HTR-8/SVneo (cell line): ENCODE measurements at places on chromosomes 7 and 10.
A peak's percentile ranks its signal among the peaks of the same experiment; 100 is the strongest.

GRCh38 chr7:151611878-151612277 lies 92.2 kb upstream of the RHEB start:
- no peak for DNase-seq

GRCh38 chr10:70673043-70673928 lies 980 bp downstream of the ADAMTS14 start:
- DNase-seq, result peak; percentile 84

- no peak for DNase-seq
These were observed 498.6 kb downstream of the GALNT17 start for GRCh38 chr7:71630516-71630915.

- DNase-seq, result no peak
These were observed 82.9 kb downstream of the KLF6 start for GRCh38 chr10:3702056-3702546.

GRCh38 chr10:65273115-65273514 lies 1652.7 kb upstream of the LRRTM3 start:
- DNase-seq, result no peak

- peak; percentile 18 for DNase-seq
These were observed 6.2 kb downstream of the VWA2 start for GRCh38 chr10:114245121-114245791.

DNA sequence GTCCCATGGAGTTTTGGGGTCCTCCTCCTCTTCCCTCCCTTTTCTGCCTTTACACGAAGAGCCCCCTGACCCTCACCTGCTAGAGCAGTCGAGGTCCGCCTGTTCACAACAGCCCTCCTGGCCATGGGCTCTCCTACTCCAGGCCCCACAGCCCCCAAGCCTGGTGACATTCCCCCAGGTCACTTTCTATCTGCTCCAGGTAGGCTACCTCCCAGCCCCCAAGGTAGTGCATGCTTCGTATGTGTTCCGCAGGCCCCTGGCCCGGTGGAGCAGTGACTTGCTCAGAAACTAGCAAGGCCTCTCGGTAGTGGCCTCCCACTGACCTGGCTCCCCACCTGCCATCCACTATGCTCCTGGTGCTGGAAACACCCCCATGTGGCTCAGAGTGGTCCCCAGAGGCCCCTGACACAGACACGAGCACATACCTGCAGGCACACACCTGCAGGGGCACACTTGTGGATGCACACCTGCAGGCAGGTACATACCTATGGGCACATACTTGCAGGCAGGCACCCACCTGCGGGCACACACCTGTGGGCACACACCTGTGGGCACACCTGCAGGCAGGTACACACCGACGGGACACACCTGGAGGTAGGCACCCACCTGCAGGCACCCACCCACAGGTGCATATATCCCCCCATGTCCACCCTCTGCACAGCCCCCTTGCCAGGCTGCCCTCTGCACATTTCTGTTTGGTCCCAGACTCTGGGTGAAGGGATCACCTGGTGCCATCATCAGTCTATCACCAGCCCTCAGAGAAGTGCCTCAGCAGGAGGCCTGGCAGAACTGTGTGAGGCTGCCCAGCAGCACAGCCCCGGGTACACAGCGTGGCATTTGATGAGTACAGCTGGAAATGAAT lies 322.5 kb downstream of the PTPRN2 start:
- no peak for DNase-seq

DNA sequence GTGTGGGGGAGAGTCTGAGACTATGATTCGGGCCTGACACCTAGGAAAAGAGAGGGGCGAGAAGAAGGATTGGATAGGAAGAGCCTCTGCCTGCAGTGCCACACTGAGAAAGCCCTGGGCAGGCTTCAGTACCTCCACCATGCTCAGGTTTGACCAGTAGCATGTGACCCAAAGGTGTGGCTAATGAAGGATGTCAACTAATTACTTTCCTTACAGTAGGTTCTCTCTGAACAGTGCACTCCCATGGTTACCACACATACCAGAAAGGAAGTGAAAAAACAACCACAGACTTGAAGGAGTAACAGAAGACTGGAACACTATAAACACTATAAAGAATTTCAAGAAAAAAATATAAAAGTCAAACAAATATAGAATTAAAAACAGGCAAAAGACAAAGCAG lies 46.2 kb downstream of the SEM1 start:
- DNase-seq, result no peak

GRCh38 chr7:42625421-42625820 lies 286.4 kb downstream of the C7orf25 start:
- DNase-seq, result no peak

- DNase-seq, result no peak
These were observed 93.8 kb upstream of the FAM13C start for GRCh38 chr10:59456199-59456598.

DNA sequence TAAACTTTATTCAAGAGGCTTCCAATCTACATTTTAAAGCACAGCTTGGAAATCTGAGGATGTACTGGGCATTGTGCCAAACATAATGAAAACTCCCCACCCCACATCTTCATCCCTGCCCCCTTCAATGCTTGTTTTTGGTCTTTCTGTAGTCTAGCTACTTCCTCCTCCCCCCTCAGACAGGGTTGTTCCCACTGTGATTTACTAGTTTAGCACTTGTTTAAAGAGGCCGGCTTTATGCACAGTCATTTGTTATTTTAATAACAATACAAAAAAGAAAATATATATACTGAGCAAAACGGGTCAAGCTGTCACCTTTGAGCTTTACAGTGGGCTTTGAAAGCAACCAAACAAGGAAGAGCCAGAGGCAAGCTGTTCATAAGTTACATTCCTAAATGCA lies 132.6 kb downstream of the CHRM2 start:
- no peak for DNase-seq

DNA sequence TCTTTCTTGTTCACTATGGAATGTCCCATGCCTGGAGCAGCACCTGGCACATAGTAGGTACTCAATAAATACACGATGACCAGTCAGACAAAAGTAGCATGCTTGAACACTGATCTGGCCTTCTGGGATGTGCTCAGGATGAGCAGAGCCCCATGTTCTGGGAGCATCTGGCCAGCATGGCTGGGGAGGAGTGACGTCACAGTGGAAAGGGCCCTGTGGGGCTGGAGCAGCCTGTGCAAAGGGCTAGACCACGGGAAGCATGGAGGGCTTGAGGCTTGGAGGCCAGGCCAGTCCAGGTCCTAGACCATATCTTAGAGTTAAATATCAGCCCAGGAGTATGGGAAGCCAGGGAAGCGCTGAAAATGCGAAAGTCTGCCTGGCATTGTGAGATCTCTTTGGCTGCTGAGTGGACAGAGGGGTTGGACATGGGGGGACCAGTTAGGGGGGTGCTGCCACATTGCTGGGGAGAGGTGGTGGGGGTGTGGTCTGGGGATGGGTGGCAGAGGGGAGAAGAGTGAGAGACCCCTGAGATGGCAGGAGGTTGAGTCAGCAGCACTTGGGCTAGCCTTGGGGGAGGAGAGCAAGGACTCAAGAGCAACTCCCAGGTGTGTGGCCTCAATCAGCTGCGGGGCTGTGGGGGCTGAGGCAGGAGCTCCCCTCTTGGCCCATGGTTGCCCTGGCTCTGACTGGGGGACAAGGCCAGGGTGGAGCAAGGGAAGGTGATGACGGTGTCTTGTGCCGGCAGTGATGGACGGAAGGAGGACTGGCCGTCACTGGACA lies 34.9 kb downstream of the ZCCHC24 start:
- no peak for DNase-seq

DNA sequence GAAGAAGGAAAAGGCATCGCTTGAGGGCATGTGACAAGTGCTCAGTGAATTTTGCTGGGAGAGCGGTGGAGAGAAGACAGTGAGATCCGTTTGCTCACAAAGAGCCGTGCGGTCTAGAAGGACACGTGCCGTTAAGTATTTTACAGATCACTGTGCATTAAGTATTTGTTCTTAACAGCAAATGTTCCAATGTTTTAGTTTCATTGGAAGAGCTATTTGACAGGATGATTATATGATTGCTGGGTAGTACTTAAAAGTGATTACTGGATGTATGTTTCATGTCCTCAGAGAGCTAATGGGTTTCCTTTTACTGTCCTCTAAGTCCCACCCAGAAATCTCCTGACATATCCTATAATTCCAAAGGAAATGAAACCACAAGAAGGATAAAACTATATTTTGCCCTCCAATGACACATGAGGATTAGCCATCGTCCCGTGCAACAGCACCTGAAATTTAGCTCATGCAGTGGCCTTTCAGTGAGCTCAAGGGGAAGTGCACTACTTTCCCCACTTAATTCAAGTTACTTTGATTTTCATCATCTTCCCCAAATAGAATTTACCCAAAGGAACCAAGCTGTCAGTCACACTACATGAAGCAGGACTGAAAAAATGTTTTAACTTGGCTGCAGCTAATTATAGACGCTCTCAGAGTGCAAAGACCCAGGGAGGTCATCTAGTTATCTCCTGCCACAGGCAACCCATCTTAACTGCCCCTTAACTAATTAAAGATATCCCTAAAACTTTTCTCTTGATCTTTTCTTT lies 80.3 kb downstream of the KLF6 start:
- DNase-seq, result no peak
